ENCODE measurements at places on chromosomes 7 and 10.

- no peak for DNase-seq
Observed at GRCh38 chr7:139561-140243, 52.7 kb upstream of the FAM20C start.

- no peak for DNase-seq
Observed at GRCh38 chr7:44784364-44784763, 12.1 kb upstream of the PPIA start.

DNA sequence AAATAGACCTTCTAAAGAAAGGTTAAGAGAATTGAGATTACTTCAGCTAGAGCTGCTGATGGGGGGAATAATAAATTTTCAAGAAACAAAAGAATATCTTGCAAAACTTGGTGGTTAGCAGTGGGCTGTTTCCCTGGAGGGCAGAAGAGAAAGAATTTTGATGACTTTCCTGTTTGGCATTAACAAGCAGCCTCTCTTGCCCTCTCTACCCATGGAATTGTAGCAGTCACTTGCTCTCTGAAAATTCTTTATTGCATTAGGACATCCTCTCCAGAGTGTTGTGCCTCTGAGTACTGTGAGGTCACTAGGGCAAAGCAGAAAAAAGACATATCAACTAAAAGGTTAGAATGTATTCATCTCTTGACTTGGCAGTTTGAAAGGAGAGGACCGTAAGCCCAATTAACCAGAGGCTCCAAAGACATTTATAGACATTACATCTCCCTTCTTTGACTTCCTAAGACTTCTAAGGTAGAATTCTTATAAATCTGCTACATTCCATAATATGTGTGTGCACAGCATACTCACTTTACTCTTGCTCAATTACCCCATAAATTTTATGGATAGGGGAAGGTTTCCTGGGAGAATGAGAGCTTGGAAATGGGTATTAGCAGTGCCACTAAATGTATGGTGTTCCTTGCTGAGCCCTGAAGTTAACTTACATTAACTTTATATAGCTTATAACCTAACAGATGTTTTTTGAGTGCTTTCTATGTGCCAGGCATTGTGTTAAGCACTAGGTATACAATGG lies 215.3 kb downstream of the KIF20B start:
- DNase-seq: no peak

GRCh38 chr10:71772832-71773220 lies 494 bp downstream of the VSIR start:
- DNase-seq: no peak

All from NCI-H187 (cell line).